Stimulated activated CD4-positive, alpha-beta T cell treated with anti-CD3 and anti-CD28 coated beads, Interleukin-15, amount 100 ng/mL, for 1 hour (primary cell): ENCODE measurements at places on chromosomes 12 and 14.

- DNase-seq = no peak
These were observed 108.9 kb upstream of the MYL2 start for GRCh38 chr12:111029305-111029704.

- peak; percentile 10 for DNase-seq
These were observed 37.8 kb upstream of the PPP1CC start for GRCh38 chr12:110780448-110780847.

DNA sequence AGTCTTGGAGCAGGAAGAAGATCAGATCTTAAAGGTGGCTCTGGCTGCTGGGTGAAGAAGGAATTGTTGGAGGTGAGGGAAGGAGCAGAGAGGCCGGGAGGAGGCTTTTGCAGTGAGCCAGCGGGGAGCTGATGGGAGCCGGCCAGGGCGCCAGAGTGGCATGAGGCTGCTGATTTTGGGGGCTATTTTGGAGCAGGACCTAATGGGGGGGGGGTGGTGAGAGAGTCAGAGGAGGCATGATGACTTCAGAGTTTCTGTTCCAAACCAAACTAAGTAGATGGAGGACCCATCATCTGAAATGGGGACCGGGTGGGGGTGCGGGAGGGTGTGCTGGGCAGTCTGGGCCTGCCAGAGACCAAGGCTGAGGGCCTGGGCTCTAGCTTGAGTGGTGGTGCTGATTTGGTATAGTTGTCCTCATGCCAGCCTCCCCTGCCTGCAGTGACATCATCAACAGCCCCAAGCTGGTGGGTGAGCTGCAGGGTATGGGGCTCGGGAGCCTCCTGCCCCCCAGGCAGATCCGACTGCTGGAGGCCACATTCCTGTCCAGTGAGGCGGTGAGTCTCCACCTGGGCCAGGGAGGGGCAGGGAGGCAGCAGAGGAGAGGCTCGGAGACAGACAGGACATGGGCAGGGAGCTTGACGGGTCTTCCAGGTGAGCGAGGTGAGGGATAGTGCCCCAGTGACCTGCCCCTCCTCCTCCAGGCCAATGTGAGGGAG lies 6.2 kb downstream of the TNFAIP2 start:
- no peak for DNase-seq

DNA sequence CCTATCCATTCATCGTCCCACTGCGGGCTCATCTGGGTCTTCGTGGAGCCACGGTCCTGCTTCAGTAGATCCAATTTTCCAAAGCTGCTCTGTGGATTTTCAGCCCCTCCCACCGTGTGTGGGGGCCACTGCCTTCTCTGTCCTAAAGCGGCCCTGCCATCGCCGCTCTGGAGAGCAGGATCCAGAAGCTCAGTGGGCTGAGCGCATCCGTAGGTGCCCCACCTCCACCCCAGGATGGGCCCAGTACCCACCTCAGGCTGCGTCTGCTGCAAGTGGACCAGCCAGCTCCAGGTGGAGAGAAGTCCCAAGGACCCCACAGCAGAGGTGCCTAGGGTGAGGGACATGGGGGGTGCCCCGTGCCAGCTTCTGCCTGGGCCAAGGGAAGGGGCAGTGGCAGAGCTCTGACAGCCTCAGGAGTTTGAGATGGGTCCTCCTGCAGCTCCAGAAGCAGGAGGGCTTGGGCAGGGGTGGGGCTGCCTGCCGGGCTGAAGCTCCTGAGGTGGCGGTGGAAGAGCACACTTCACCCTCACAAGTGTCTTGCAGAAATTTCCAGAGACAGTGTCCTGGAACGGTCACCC lies 148.1 kb upstream of the C14orf180 start:
- DNase-seq = no peak

DNA sequence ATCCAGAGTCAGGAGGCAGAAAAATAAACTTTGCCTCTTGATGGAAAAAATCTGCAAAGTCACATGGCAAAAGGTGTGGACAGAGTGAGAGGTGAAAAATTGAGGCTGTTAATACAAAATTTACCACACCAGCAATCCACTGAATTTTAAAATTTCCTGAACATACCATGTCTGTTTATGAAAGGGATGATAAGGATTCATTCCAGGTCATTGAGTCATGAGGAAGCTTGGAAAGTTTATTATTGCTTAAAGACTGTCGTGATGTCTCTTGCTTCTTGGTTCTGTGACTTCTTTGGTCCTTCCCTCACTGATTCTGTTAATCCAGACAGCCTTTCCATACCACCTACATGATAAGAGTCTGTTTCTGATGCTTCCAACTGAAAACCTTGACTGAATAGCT lies 73.2 kb downstream of the TTC6 start:
- no peak for DNase-seq

GRCh38 chr14:32692441-32692840 lies 246.2 kb upstream of the NPAS3 start:
- no peak for DNase-seq

GRCh38 chr14:67112344-67112743 lies 76.9 kb upstream of the GARIN2 start:
- no peak for DNase-seq

DNA sequence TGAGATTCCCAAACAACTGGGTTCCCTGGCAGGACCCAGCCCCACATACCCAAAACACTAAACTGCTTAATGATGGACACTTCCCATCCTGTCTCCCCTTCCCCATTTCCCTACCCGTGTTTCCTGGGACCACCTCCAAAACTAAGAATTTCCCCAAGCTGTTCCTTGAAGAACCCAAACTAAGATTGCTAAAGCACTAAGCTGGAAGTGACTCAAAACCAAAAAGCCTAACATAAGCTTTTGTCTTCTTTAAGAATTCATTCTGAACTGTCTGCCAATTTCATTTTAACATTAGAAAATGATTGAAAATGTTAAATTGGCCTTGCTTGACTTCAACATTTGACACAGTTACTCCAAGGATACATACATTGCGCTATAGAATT lies 29.5 kb upstream of the STAB2 start:
- DNase-seq = no peak

DNA sequence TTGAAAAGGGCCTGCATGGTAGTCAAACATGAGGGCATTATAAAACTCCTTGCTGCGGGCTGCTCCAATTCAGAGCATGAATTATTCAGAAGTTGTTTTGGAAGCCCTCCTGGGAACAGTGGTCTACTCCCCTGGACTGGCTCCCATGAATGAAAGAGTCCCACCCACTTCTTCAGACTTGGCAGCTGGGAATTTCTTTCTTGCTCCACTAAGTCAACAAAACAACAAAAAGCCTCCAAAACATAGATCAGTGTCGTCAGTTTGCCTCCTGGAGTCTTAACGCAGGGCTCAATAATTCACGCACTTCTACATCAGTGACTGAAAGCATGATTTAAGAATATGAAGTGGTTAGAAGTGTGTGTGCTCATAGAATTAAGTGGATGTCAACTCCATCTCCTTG lies 37.9 kb downstream of the AKAP6 start:
- DNase-seq = no peak

DNA sequence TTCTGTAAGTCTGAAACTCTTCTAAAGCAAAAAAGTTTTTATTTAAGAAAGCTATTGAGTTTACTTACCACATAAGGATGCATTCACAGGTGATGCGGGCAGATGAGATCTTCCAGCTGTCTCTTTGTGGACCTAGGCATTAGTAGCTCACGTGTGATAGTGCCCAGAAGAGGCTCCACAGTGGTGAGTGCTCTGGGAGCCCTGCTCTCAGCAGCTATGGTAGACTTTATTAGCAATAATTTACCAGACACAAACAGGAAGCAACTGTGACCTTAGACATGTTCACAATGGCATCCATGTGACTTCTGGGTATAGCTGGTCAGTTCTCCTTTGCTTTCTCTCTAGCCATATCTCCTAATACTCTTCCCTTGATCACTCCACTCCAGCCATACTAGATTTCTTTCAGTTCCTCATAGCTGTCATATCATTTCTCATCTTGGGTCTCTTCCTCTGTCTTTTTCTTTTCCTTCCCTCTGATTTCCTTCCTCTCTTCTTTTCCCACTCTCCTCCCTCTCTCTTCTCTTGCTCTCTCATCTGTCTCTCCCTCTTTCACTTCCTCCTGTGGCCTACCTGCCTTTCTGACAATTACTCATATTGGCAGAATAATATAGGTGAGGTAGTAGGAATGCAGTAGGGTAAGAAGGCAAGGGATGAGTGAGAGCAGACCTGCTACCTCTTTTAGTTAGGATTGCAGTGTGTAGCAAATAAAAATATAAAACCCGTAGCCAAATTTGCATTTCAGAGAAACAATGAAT lies 75.2 kb upstream of the SCAF11 start:
- no peak for DNase-seq

- DNase-seq = no peak
These were observed 104.9 kb upstream of the NOVA1 start for GRCh38 chr14:26702721-26703230.

DNA sequence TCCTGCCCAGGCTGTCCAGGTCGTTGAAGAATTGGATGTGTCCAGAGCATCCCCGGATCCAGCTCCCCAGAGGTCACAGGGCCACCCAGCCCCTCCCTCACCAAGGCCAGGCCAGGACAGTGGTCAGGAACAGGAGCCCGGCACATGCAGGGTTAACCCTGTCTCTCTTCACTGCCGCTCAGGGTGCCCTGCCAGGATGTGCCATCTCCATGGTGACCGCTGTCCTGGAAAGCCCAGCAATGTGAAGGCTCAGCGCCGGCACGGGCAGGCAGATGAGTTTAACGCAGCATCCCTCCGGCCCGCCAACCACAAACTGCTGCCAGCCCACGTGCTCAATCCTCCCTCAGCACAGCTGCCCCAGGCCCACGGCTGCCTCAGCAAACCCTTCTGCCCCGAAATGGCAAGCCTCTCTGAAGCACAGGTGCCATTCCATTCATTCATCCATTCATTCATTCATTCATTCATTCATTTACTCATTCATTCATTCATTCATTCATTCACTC lies 4.4 kb downstream of the TMEM179 start:
- no peak for DNase-seq

- DNase-seq = no peak
These were observed 1.5 kb downstream of the DIO3 start for GRCh38 chr14:101562659-101563351.

DNA sequence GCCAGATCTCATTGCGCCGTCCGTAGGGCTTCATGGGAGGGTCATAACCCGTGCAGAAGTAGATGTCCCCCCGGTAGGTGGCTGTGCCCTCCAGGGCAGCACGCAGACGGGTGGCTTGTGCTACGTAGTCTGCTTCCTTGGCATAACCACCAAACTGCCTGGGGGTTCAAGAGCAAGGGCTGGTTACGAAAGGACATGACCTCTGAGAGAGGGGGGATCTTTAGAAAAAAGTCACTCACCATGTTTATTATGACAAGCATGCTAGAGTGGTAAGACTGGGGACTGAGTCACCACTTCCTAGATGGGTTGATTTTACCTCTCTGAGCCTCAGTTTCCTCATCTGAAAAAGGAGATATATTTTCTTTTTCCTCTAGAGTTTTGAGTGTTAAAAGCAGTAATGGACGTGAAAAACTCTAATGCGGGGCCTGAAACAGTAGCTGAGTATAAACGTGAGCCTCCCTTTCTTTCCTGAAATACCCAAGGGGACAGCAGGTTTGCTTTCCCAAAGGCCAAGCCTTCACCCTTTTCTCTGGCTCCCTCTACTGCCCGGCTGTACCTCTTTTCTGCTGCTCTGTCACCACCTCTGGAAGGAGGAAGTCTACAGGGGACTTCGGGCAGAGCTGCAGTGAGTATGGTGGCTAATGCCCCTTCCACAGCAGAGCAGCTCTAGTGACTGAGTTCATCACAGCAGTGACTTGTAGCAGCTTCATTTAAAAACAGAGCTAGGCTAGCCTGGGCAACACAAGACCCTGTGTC lies 23.5 kb upstream of the GPRC5D start:
- no peak for DNase-seq

DNA sequence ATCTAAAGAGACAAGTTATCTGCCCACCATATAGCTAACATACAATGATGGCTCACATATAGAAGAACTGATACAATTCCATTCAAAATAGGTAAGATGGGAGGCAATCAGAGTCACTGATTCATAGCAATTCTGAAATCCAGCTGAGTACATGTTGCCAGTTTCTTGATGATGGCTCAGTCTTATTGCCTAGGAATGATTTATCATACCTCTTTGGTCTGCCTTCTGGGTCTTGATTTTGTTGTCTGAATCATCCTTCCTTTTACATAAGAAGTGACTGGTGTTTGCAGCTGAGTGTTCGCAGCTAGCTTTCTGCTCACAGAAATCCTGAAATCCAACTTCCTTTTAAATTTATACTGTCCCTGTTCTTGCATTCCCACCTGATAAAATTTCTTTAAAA lies 463.2 kb upstream of the MGAT4C start:
- no peak for DNase-seq

GRCh38 chr12:1978078-1978862 lies 26.0 kb downstream of the DCP1B start:
- no peak for DNase-seq

GRCh38 chr12:129534966-129535750 lies 368.7 kb downstream of the TMEM132D start:
- DNase-seq = no peak

- DNase-seq = no peak
These were observed 8.2 kb downstream of the TGM1 start for GRCh38 chr14:24254630-24255392.

DNA sequence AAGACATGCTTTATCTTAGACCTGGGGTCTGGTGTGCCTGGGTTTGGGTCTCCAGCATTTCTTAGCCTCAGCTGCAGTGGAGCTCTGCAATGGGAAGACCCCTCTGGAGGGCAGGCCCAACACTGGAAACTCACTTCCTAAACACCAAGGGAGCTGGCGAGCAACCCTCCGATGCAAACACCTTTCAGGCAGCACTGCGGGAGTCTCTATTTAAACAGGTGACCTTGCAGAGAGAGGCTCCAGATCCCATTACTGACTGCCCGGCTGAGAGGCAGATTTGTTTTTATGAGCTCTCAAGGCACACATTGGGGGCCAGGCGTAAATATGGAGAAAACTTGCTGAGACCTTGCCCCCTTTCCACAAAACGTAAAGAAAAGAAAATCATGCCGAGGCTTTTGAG lies 195.5 kb downstream of the PAX9 start:
- no peak for DNase-seq

- no peak for DNase-seq
These were observed 156.8 kb downstream of the ERC1 start for GRCh38 chr12:1147821-1148220.

- no peak for DNase-seq
These were observed 1.2 kb upstream of the FBXO33 start for GRCh38 chr14:39433452-39433813.

DNA sequence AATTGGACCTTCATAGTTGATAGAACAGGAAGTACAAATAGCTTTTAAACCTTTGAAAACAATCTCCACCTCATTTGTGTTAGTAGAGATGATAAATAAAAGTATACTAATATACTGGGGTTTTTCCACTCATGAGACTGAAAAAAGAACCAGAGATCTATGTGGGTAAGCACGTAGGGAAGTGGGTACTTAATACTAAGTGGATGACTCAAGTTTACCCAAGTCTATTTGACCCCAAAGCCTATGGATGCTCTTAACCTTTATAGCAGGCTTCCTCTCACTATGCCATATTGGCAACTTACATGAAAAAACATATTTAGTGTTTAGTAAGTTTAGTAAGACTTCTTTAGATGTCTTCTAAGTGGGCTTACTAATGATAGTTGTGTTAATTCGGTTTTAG lies 49.2 kb upstream of the CHPT1 start:
- DNase-seq = no peak

- no peak for DNase-seq
These were observed 9.1 kb upstream of the SERPINA1 start for GRCh38 chr14:94397289-94398181.
